SK-N-SH (cell line): ENCODE measurements at places on chromosomes 16 and 17.
A peak's percentile ranks its signal among the peaks of the same experiment; 100 is the strongest.

DNA sequence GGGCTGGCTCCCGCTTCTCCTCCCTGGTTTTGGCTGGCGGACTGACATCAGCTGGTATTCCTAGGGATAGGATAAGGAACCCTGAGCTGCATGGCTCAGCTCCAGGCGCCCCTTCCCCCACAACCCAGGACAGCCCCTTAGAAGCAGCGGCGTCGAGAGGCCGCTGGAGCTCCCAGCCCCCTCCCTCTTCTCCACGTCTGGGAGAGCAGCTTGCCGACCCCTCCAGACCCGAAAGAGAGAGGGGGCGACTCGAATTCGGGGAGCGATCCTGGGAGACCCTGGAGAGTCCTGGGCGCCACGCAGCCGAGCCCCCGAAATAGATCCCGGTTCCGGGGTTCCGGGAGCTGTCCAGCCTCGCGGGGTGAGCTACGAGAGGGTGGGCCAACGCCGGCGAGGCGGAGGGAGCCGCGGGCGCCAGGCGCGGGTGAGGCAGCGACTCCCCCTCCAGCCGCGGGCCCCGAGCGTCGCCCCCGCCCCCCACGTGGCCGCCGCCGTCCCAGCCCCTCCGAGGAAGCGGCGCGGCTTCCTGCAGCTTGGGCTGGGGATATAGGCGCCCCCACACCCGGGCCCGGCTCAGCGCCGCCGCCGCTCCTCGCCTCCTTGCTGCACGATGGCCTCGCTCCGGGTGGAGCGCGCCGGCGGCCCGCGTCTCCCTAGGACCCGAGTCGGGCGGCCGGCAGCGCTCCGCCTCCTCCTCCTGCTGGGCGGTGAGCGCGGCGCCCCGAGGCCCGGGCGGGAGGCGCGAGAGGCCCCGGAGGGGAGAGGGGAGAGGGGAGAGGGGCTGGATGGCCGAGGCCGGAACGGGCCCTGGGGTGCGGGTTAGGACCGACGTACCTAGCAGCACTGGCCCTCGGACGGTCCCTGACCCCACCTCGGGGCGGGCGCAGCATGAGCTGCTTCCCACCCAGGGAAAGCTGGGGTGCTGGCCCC, at the start of gene RAMP2:
Gene RAMP2 (plus strand): TSS at position 576 of the 930 bp plus-strand sequence. CDS start 35 bp downstream, at position 611.
- DNase-seq: peak; percentile 84

GRCh38 chr16:69100071-69100691, 5.3 kb upstream of the HAS3 start:
- peak; percentile 77 for DNase-seq

DNA sequence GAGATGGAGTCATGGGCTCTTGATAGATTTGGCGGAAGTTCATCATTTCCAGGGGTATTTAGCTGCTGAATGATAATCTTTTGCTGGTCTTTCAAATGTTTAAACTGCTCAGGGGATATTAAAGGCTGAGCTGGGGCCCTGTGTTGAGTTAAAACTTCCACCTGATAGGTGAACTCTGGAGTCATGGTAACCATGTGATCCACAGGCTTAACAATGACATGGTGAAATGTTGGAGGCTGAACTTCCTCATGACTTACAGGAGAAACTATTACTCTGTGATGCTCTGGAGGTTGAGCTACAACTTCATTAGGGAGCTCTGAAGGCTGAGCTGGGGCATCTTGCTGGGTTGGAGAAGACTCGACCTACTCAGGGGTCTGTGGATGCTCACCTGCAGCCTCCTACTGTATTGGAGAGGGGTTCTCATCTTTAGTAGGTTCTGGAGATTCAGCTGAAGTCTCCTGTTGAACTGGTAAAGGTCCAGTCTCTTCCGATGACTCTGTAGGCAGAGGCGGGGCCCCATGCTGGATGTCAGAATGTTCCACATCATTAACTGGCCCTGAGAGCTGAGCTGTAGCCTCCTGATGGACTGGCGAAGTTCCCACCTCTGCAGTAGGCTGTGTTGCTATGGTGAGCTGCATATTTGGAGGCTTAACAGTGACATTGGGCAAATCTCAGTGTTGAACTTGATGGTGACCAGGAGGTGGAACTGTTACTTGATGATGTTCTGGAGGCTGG, 24.2 kb downstream of the RDM1 start:
- no peak for DNase-seq

DNA sequence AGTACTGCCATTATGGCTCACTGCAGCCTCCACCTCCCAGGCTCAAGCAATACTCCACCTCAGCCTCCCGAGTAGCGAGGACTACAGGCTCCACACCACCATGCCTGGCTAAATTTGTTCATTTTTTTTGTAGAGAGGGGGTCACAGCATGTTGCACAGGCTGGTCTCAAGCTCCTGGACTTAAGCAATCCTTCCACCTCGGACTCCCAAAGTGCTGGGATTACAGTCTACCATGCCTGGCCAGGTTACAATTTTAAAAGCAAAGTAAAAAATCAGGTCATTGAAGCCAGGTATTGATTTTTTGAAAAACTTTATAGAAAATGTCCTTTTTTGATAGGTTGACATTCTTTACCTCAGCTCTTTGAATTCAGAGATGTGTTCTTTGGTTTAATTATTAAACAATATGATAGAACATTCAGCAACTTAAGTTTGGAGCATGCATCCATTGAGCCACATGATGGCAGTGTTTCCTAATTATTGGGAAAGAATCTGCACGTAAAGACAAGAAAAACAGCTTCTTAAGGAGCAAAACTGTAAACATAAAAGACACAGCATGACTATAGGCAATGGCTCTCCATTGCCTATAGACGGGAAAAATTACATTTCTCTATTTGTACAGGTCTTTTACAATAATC, 1.7 kb upstream of the SLC16A11 start:
- peak; percentile 53 for DNase-seq

- no peak for DNase-seq
Measured at GRCh38 chr17:78736526-78737079, 45.5 kb downstream of the CYTH1 start.

GRCh38 chr17:61349350-61349749, 50.3 kb upstream of the TBX2 start:
- no peak for DNase-seq

GRCh38 chr16:7505495-7505894, 172.8 kb downstream of the RBFOX1 start:
- DNase-seq: no peak

- DNase-seq: no peak
Measured at GRCh38 chr16:88754109-88754911, 30.7 kb downstream of the PIEZO1 start.

GRCh38 chr17:13428611-13429042, 173.1 kb downstream of the HS3ST3A1 start:
- peak; percentile 41 for DNase-seq

DNA sequence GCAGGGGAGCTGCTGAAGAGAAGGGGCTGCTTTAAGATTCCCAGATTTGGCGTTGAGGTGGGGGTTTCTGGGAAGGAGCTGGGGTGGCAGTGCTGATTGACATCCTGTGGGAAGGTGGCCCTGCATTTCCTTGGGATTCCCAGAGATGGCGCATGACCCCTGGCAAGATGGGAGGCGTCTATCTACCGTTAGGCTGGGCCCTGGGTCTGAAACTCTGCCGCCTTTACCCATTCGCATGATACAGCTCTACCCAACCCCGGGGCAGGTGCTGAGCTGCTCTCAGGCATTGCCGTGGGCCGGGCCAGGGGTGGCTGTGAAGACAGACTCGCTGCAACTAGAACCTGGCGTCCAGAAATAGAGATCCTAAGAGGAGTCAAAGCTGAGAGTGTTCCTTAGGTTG, 9.9 kb upstream of the MVD start:
- peak; percentile 71 for DNase-seq
